ENCODE measurements at places on chromosomes 4 and X.

DNA sequence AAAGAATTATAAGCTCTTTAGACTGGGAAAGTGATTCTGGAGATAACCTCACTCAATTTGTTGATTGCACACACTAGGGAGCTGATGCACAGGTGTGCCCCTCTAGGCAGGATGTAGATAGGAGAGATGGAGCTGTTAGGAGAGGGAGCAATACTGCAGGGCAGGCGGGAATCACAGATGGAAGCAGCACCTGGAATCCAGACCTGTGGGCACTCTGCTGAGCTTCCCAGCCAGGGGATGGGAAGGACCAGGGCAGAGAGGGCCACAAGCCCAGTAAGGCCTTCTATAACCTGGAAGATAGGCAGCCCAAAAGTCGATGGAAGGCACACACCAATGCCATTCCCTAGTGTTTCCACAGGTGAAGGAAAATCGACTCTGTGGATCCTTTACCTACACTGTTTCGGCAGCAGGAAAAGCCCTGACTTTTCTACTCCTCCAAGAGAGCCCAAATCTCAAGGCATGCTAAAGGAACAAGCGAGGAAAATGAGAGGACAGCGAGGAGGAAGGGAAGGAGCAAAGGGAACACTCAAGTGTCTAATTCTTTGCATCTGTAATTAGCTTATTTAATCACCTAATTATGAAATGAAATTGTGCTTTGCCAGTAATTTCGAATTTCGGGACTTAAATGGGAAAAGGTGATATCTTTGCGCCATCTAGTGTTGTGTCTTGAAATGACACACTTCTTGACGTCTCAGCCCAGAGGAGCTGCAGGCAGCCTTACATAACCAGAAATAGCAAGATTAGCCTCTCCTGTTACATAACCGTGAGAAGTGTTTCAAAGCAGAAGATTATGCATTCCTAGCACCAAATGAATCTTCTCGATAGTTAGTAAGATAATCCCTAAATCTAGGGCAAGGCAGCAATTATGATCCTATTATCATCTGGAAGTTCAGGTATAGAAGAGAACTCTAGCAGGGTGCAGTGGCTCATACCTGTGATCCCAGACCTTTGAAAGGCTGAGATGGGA, 31.0 kb upstream of the TLR3 start:
- DNase-seq = peak; percentile 52

- no peak for DNase-seq
Measured at GRCh38 chr4:107546638-107547037, 173.4 kb downstream of the PAPSS1 start.

GRCh38 chr4:82610041-82610440, 48.3 kb upstream of the TMEM150C start:
- no peak for DNase-seq

GRCh38 chr4:146407257-146407656, 114.5 kb downstream of the SLC10A7 start:
- DNase-seq = no peak

DNA sequence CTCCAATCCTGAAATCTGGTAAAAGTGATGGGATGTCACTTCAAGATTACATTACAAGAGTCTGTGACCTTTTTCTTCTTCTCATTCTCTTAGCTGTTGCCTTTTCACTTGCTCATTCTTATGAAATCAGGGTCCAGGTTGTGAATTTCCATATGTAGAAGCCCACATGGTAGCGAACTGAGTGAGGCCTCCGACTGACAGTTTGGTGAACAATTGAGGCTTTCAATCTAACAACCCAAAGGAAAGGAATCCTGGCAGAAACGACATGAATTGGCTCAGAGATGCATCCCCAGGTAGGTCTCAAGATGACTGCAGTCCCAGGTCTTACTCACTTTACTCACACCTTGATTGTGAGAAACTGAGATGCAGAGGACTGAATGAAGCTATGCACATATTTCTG, 203.4 kb upstream of the FAT4 start:
- DNase-seq = no peak

- DNase-seq = no peak
Measured at GRCh38 chr4:105967058-105967658, 71.9 kb downstream of the NPNT start.

DNA sequence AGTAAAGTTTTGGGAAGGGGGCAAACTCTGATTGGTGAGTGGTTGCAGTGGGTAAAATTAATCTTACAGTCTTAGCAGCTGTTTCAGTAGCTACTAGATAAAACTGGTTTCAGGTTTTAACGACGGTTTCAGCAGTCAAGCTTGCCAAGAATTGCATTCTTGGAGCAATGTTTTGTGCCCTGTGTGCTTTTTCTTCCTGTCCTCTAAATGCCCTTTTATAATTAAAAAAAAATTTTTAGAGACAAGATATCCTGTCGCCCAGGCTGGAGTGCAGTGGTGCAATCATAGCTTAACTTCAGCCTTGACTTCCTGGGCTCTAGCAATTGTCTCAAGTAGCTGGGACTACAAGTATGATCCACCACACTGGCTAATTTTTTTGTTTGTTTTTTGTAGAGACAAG, 6.3 kb upstream of the PPEF2 start:
- no peak for DNase-seq

DNA sequence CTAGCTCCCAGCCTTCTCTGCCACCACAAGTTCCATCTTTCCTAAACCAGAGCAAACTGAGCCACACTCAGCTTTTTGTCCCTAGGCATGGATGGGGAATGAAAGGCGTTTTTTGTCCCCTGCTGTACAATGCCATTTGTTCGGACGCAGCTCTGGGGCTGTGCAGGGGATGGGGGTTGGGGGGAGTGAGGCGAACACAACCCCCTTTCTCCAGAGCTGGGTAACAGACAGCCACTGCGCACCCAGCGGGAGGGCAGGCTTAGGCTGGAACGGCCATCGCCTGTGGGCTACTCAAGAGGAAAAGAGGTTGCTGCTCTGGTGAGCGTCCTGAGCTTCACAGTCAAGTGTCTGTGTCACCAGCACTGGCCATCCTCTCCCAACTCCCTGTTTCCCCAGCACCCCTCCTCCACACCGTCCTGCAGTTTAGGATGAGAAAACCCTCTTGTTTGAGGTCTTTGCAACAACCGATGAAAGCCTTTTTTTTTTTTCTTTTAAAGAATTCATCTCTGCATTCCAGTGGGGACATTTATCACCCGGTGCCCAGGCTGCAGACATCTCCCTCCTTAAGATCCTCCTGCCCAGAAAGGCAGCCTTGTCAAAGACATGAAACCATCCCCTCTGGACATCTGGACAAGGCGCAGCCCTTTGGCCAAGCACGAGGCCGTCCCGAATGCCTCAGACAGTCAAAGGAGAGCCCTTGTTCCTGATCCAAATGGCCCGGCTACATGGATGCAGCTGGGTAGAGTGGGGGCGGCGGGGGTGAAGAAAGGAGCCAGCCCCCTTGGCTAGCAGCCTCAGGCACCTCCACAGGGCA, 419.6 kb downstream of the BCOR start:
- DNase-seq = no peak

DNA sequence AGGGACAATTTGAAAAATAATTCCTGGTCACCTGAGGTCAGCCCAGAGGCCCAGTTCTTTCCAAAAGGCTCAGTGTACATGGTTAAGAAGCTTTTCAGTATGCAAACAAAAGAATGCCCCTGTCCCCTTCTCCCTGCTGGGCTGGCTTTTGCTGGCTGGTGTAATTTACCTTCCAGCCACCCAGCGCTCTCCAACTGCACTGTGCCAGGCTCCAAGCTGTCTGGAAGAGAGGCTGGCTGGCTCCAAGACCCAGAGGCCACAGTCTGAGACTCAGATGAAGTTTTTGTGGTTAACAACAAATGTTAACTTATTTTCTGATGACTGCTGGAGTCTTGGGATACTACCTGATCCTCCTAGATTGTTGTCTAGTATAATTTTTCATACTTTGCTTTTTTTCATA, 11.9 kb upstream of the KIT start:
- DNase-seq = no peak

GRCh38 chr4:10013722-10014121, 7.6 kb downstream of the SLC2A9 start:
- DNase-seq = peak; percentile 18

- DNase-seq = no peak
Measured at GRCh38 chr4:1251773-1252066, 2.8 kb upstream of the CTBP1 start.

GRCh38 chr4:77795326-77795725, 23.8 kb downstream of the CNOT6L start:
- DNase-seq = no peak

- no peak for DNase-seq
Measured at GRCh38 chr4:99117876-99118693, 26.0 kb downstream of the ADH4 start.

GRCh38 chr4:79185526-79186045, 140.3 kb downstream of the NAA11 start:
- DNase-seq = no peak

DNA sequence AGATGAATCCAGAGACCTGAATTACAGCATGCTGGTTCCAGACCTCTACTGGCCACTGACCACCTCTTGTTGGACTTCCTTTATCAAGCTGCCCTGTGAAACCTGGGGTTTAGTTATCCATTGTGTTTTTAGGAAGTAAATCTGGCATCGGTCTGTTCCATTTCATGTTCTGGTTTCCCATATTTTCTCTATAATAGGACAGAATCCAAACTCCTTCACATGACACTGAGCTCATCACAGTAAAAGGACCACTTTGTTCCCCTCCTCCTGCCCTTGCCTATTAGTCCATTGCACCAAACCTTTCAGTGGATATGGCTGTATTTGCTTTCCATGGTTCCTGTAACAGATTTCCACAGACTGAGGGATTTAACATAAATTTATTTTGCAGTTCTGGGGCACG, 4.0 kb downstream of the MFAP3L start:
- no peak for DNase-seq

GRCh38 chr4:158873795-158874401, 105.1 kb downstream of the FNIP2 start:
- DNase-seq = no peak

DNA sequence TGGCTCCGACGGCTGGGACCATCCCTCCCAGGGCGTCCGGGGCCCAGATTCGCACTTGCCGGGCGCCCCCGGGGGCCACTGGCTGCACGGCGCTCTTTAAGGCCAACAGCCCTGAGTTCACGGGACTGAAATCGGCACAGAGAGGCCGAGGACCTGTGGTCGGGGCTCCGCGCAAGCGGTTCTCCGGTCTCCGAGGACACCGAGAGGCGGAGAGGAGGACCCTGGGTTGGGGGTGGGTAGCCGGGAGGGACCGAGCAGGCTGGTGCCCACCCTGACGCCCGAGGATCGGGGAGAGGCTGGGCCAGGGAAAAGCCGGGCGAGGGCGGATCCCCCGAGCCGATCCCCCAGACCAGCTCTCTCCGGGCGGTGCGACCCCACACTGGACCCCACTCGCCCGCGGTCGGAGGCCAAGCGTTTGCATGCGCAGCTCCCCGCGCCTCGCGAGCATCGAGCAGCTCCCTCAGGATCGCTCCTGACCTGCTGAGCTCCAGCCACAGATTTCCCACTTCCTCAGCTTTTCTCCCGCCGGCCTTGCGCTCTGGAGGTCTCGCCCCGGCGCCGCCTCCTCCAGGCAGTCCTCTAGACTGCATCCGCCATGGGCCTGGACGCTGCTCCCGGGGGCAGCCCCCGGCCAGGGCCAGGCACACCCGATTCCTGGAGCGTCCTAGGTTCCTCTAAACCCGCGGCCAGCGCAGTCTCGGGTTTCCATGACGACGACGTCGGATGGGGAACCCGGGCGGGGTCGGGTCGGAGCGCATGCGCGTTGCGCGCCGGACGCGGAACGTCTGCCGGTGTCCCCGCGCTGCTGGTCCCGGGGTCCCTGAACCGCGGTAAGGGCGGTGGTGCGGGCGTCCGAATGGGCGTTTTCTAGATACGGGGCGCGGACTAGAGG, 17.6 kb upstream of the NAT8L start:
- peak; percentile 70 for DNase-seq
